ENCODE measurements at places on chromosomes 4 and X. TPM values are rescaled to one million over a fixed set of nuclear protein-coding genes. Genes with fewer than 3 reads are reported as not detected.

DNA sequence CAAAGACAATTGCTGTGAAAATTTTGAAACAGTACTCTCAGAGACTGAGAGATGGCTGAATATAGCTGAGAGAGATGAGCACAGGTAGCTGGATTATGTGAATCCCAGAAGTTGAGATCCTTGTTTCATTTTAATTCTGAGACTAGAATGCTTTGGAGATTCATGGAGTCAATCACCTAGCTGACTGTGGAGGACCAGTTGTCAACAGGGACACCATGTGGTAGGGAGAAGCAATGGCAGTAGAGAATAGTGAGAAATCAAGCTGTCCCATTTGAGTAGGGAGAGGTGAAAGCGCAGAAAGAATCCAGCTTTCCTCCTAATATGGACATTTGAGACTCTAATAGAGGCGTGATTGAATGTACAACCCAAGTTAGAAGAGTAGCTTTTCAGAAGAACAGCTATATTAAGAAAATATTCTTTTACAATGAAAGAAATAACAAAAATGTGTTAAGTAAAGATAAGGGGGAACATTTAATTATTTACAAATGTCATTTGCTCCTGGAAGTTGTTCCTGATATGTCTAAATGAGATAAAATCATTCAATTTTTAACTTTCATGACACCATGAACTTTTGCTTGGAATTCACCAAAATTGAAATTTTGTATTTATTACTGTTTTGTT lies 30.3 kb upstream of the GLRB start:
- DNase-seq: peak; percentile 79

DNA sequence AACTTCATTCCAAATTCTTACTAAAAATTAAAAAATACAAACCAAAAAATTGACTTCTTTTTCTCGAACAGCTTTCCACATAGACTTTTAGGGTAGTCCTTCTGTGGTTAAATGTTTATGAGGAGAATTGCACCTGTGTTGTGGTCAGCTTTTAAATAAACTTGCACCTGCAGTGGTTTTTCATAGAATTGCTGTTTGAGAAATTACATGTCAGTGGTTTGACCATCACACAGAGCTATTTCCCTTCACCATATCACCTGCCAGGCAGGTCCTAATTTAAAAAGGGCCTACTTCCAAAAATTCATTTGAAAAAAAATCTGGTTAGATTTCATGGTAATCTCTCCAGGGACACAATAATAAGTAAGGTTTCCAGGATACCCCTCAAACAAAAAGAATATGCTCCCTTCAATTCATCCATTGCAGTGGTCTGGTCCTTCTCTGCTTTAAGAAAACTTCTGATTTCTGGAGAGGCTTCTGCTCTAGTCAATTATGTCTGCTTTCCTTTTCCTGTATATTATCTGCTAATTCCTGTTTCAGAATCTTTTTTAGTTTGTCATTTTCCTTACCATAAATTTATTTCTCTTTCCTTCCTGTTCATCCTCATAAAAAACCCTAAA lies 9.8 kb upstream of the UTP3 start:
- DNase-seq: no peak

- DNase-seq: peak; percentile 11
These were observed 174.4 kb upstream of the ATP6AP2 start for GRCh38 chrX:40406330-40406859.

The BEX2 gene
- 20.8 TPM for polyA plus RNA-seq

The CLDN22 gene
- 0.30 TPM for polyA plus RNA-seq
